OCI-LY7 (cell line): ENCODE measurements at places on chromosomes 1 and 21.

GRCh38 chr1:204438628-204439027 lies 27.0 kb upstream of the PPP1R15B start:
- no peak for DNase-seq

DNA sequence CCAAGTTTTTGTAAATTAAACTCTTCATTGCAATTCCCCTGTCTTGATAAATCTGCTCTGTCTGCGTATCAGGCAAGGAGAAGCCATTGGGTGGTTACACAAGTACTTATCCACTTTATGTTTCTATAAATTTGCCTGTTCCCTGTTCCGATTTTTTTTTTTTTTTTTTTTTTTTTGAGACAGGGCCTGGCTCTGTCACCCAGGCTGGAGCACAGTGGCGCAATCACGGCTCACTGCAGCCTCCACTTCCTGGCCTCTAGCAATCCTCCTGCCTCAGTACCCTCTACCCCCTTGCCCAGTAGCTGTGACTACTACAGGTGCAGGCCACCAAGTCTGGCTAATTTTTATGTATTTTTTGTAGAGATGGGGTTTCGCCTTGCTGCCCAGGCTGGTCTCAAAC lies 11.1 kb upstream of the CSRP1 start:
- no peak for DNase-seq

GRCh38 chr1:161021165-161021969 lies 415 bp upstream of the F11R start:
- peak; percentile 87 for DNase-seq

DNA sequence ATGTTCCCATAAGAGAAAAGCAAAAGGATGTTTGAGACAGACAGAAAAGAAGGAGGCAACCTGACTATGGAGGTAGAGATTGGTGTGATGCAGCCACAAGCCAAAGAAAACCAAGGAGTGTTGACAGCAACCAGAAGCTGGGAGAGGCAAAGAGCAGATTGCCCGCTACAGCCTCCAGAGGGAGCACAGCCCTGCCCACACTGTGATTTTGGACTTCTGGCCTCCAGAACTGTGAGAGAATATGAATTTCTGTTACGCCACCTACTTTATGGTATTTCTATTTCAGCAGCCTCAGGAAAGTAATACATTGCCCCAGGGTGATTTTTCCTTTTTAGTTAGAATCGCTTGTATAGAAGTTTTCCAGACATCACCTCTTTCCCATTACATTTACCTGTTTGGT lies 28.4 kb downstream of the SLAMF6 start:
- DNase-seq = peak; percentile 41

- peak; percentile 36 for DNase-seq
Observed at GRCh38 chr1:4797016-4797410, 142.6 kb downstream of the AJAP1 start.

GRCh38 chr1:58406301-58407071 lies 140.0 kb downstream of the OMA1 start:
- DNase-seq = no peak

GRCh38 chr1:29756085-29756484 lies 519.8 kb downstream of the PTPRU start:
- DNase-seq = no peak

GRCh38 chr1:202951437-202951836 lies 6.7 kb downstream of the ADIPOR1 start:
- DNase-seq = no peak

GRCh38 chr1:162206300-162206699 lies 136.8 kb downstream of the NOS1AP start:
- no peak for DNase-seq

DNA sequence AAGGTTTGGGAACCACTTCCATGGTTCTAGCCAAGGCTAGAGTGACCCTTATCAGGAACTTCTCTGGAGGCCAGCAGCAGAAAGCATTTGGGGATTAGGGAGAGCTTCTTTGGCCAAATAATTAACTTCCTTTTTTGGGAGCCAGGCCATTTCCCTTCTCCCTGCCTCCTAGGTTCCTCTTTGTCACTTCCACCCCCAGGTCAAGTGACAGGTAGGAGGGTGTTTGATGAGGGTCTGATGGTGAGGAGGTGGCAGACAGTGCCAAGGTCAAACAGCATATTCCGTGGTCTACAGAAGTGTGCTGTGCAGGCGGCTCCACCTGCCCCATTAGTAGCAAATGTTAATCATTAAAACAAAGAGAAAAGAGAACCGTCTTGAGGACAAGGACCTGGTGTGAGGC lies 1.9 kb upstream of the KCNA10 start:
- no peak for DNase-seq

DNA sequence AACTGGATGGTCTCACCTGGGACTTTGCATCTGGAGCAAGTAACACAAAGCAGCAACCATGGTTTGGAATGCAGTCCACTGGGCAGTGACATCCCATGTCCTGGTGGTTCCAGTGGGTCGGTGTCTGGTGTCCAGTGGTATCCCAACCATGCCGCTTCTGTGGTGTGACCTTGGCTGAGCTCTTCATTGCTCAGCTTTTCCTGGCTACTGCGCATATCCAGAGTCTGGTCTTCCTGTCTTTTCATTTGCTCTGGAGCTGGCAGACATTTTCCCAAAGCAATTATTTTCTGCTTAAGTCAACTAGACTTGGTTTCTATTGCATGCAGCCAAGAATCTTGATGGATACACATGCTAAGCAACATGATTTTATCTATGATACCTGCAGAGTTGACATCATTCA lies 28.4 kb upstream of the CD2 start:
- no peak for DNase-seq

- DNase-seq = no peak
Observed at GRCh38 chr1:82927753-82928152, 1071.2 kb downstream of the TTLL7 start.

- no peak for DNase-seq
Observed at GRCh38 chr1:246447501-246447900, 59.6 kb downstream of the SMYD3 start.

- DNase-seq = no peak
Observed at GRCh38 chr1:89257041-89257440, 15.6 kb downstream of the GBP5 start.

GRCh38 chr1:185291159-185291558 lies 25.9 kb downstream of the IVNS1ABP start:
- no peak for DNase-seq

- no peak for DNase-seq
Observed at GRCh38 chr1:236837897-236838296, 42.8 kb downstream of the MTR start.

GRCh38 chr1:153513023-153513422 lies 22.8 kb downstream of the S100A6 start:
- DNase-seq = no peak

- DNase-seq = no peak
Observed at GRCh38 chr1:27596261-27596660, 7.7 kb downstream of the AHDC1 start.

GRCh38 chr1:7588457-7588827 lies 182.7 kb upstream of the VAMP3 start:
- no peak for DNase-seq

- peak; percentile 35 for DNase-seq
Observed at GRCh38 chr1:50750021-50750619, 209.9 kb downstream of the FAF1 start.

DNA sequence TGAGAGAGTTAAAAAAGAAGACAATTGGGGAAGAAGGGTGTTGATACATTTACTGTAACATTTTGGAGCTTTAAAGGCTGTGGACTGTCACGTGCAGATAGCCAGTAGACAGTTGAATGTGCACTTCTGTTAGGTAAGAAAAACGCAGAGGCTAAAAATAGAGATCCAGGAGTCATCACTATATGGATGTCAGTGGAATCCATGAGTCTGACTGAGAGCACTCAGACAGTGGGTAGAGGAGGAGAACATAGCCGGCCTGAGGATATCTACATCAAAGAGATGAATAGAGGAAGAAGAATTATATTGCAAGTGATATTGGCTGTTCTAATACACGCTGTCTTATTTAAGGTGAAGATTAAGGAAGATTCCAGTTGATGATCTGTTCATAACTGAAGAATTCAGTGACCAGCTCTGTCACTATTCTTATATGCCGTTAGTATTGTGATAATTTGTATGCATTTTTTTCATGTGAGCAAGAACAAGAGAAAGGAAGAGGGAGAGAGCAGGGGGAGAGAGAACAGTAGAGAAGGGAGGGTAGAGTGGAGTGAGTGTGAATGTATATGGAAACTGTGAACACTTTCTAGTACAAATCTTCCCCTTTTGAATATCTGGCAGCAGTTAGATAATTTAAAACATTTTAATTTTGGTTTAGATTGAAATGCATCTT lies 344.8 kb downstream of the CHRM3 start:
- no peak for DNase-seq

DNA sequence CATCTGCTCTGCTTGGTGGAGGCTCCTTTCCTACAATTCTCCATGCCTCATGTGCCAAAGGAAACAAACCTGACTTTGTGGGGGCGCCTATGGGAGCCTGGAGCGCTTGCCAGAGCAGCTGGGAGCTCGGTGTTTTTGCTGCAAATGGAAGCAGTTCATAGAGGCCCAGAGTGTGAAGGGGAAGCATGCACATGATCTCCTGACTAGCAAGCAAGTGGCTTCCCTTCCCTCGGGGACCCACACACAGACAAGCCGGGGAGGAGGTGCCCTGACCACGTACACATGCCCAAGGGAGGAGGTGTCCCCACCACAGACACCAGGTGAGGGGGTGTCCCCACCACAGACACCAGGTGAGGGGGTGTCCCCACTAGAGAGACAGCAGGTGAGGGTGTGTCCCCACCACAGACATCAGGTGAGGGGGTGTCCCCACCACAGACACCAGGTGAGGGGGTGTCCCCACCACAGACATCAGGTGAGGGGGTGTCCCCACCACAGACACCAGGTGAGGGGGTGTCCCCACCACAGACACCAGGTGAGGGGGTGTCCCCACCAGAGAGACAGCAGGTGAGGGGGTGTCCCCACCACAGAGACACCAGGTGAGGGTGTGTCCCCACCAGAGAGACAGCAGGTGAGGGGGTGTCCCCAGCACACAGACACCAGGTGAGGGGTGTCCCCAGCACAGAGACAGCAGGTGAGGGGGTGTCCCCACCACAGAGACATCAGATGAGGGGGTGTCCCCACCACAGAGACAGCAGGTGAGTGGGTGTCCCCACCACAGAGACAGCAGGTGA lies 106.8 kb downstream of the CRYAA start:
- no peak for DNase-seq

DNA sequence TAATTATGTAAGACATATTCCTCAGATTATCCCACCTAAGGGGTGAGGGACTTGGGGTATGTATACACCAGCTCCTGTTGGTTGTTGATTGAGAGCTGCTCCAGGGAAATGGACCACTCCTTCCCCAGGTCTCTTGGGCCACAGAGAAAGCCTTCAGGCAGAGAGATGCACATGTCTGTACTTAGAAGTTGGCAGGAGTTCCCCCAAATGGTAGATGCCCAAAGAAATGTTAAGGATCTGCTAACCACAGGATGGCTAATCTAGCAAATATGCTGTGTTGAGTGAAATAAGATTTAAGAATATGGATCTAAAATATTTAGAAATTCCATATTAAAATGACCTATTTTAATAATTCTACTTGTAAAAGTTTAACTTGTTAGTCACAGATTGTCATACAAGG lies 100.8 kb upstream of the DNAH14 start:
- no peak for DNase-seq

GRCh38 chr1:162661336-162661735 lies 29.1 kb downstream of the DDR2 start:
- no peak for DNase-seq

DNA sequence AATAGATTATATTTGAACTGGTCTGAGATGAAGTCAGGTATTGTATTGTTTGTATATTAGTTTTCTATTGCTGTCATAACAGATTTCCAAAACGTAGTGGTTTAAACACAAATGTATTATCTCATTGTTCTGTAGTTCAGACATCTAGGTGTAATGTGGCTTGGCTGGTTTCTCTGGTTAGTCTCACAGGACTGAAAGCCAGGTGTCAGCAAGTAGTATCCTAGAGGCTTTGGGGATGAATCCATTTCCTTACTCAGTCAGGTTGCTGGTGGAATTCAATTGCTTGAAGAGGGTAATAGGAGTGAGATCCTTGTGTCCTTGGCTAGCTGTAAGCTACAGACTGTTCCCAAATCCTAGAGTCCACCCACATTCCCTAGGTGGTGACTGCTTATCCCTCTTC lies 675.8 kb downstream of the NCAM2 start:
- DNase-seq = no peak

DNA sequence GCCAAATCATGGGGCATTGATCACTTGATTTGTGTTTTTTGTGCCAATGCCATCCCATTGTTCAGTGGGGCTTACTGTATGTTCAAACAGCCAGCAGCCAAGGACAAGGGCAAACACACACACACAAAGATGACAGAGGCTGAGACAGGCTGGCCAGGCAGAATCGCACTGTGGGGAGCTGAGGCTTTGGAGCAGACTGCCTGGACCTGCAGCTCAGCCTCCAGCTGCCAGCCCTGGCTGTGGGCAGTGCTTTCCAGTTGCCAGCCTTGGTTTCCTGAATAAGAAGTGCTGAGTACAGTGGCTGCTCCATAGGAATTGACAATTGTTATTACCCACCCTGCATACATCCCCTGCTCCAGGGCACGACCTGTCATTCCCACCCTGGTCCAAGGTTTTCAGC lies 16.9 kb upstream of the PCP4 start:
- no peak for DNase-seq
